Muscle of arm (tissue), 14 donors: ENCODE measurements at places on chromosomes 5 and 9.

GRCh38 chr5:176560364-176560763, 11.2 kb downstream of the CDHR2 start:
- no peak for DNase-seq

DNA sequence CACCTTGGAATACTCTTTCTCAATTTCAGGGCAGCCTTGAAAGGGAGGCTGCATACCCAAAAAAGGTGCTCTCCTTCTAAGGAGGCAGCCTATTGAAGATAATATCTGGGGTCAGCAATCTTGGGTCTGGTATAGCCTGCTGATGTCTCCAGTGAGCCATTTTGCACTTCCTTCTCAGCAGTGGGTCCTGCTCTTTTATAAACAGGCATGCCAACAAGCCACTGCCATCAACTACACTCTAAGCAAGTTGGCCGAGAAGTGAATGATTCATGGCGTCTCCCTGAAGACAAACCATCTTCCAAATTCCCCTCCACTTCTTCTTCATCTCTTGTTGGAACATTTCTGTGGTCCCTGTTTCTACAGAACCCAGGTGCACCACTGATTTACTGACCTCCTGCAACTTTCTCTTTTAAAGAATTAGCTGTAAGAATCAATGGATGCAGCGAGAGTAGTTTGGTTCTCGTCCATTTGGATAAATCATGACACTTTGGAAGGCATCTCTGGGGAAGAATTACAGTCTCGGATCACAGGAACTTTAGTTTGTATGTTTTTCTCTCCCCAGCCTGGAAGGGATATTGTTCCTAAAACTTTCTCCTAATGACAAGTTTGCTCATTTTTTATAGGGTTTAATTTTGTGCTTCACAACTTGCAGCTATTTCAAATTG, 108.3 kb downstream of the INSYN2B start:
- DNase-seq = peak; percentile 41

- no peak for DNase-seq
Measured at GRCh38 chr5:95723632-95724369, 7.3 kb upstream of the RHOBTB3 start.

DNA sequence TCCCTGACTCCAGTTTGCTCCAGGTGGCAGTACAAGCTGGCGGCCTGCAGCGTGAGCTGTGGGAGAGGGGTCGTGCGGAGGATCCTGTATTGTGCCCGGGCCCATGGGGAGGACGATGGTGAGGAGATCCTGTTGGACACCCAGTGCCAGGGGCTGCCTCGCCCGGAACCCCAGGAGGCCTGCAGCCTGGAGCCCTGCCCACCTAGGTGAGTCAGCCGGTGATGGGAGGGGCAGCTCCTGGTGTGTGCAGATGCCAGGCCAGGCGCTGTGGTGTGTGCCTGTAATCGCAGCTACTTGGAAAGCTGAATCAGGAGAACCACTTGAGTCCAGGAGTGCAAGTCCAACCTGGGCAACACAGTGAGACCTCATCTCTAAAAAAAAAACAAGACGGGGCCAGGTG, 10.0 kb upstream of the CACFD1 start:
- DNase-seq = no peak

- DNase-seq = no peak
Measured at GRCh38 chr5:142219146-142219545, 105.7 kb downstream of the SPRY4 start.

DNA sequence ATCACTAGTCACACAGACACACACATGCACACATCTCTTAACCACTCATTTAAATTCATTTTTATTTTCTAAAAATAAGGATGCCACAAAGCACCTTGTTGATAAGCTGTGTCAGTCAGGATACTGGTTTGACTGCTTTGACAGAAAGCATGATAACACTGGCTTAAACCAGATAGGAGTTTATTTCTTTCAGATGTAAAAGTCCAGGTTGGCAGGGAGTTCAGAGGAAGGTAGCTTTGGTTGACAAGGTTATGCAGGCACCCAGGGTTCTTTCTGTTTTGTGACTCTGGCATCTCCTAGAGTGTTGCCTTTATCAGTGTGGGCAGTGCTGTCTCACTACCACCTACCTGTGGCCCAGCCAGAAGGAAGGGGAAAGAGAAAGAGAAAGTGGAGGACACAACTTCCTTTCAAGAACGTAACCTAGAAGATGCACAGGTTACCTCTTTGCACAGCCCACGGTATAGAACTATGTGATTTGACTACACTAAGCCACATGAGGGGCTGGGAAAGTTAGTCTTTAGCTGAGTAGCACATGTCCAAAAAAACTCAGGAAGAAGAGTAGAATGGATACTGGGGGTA, 334.7 kb downstream of the OSTF1 start:
- DNase-seq = no peak

GRCh38 chr9:21560281-21560745, 78.2 kb upstream of the IFNE start:
- no peak for DNase-seq

DNA sequence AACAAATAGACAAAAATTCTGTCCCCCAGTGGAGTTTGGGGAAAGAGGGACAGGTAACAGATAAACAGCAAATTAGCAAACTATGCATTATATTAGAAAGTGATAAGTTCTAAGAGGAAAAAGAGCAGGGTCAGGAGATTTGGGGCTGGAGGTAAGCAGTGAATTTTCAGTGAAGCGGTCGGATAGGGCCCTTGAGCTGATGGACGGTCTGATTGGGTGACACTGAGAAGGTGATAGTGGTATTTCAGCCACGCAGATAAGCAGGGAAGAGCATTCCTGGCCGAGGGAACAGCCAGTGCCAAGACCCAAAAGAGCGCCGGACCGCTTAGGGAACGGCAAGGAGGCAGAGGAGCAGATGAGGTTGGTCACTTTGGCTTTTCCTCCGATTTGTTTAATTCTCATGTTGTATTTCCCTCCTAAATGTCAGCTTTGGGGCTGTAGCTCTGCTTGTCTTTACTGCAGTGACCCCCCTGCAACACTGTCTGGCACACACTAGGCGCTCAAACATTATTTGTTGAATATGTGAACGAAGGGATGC, 1.1 kb upstream of the PTPN3 start:
- DNase-seq = no peak

DNA sequence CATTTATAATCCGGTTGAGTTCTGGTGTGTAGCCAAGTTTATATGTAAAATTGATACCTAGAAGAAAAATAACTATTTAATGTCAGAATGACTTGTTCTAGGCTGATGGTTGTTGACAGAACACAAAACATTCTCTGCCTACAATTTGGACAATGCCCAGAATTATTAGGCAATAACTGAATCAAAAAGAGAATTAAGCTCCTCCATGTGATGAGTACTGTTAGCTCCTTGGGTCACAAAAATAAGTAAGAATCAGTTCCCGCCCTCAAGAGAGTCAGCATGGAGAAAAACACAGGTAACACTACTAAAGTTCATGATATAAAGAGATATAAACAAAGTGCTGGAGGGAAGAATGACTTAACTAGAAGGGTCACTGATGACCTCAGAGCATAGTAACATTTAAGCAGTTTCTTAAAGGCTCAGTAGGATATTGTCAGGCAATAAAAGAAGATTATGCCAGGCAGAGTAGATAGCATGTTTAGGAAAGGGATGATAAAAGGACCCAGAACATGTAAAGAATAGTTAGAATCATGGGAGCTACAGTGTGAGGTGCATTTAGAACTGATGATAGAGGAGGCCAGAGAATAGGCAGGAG, 200.5 kb upstream of the ACTBL2 start:
- no peak for DNase-seq

DNA sequence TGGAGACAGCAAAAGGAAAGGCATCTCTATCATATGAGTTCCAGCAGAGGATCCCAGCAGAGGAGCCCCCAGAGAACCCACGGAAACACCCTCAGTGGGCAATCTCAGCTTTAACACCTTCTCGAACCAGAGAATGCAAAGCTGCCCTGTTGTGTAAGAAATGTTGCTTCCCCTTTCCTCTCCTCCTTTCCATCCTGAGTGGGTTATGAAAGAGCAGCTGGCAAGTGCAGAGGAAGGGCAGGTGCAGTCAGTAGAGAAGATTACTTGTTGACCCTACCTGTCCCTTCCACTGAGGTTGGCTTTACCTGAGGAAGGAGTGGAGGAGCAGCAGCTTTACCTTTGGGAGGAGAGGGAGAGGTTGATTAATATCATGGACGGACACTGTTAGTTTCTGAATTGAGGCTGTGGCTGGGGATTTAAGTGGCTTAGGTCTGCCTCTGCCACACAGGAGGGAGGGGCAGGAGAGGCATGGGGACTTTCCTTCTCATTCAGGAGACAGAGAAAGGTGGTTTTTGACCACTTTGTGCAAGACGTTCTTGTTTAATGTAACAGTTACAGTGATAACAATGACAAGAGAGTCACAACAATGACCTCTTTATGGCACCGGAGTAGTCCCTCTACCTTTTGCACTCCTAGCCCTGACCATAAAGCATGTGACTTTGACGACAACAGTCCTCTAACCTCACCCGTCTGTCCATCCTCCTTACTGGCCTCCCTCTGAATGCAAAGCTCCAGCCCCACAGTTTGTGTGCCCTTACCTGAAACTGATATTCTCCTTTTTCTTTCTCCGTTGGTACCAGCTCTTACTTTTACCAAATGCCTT, 254.8 kb downstream of the NSG2 start:
- no peak for DNase-seq

DNA sequence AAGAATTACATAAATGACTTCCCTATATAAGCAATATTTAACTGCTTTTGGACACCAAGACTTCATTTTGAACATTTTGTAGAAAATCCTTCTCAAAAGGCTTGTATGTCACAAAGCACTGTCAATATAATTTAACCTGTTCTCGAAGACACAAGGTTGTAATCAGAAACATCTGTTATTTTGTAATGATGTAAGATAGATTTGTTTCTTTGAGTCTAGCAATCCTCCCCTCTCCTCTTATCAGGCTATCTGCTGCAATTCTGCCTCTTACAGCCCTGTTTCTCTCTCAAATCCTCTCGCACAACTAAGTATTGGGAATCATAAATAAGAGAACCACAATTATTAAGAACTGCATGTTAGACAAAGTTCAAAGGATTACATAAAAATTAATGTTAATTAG, 18.6 kb upstream of the TARS1 start:
- no peak for DNase-seq

DNA sequence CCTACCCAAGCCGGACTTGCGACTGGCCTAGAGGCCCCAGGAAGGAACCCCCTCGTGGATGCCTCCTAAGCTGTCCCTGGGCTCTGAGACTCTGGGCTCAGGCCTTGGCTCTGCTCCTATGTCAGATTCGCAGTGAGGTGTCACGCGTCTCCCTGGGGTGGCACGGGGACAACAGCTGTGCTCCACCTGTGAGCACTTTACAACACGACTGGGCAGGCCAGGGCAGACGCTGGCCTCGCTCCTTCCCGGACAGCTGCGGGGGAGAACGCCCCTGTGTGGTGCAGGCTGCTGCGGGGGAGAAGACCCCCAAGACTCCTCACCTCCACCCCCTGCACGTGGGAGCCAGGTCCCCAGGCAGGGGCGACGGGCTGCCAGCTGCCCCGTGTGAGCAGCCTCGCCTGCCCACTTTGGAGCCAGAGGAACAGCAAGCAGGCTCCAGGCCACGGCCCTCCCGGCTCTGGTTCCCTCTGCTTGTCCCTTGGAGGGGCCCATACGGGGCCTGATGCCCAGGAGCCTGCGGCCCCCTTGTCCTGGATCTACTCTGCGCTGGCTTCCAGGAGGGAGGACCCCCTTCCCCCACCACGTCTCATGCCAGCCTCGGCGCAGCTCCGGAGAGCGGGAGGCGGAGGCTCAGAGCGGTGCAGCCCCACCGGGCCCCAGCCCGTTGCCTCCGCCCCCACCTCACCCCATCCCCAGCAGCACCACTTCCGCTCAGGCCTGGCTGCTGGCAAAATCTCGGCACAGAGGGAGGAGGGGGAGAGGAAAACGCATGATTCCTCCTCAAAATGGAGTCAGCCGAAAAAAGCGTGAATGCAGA, 36.0 kb downstream of the SARDH start:
- DNase-seq = no peak

DNA sequence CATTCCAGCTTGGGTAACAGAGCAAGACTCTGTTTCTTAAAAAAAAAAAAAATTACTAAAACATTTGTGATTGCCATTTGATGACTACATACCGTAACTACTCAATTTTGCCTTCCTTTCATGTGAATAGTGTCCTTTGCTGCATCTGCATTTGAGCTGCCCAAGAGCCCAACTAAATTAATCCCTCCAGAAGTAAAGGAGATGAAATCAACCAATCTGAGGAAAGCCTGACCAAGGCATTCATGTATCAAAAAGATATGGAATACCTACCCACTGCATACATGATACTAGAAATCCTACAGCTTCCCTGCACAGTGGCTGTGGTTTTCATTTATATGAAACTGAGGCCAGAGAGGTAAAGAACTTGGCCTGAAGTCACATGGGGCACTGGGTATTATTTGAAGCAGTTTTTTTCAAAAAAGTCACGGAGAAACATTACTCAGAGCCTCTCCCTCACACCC, 177.5 kb downstream of the AOPEP start:
- DNase-seq = no peak

GRCh38 chr5:116361171-116361967, 213.3 kb downstream of the SEMA6A start:
- peak; percentile 45 for DNase-seq

DNA sequence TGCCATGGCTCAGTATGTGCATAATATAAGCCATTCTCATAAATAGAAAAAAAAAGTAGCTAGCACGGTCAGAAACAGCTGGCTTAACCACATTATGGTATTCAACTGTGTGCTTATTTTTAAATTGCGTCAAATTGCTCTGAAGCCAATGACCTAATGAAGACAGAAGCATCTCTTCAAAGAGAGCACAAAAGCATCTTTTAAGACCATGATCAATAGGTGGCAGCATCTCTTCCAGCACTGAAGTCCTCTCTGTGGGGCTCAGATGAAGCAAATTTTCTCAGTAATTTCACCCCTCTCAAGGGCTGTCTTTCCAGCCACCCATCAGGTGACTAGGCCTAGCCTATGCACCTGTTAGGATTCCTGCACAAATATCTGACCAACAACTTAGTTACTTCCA, 251.4 kb downstream of the GLIS3 start:
- peak; percentile 1 for DNase-seq

DNA sequence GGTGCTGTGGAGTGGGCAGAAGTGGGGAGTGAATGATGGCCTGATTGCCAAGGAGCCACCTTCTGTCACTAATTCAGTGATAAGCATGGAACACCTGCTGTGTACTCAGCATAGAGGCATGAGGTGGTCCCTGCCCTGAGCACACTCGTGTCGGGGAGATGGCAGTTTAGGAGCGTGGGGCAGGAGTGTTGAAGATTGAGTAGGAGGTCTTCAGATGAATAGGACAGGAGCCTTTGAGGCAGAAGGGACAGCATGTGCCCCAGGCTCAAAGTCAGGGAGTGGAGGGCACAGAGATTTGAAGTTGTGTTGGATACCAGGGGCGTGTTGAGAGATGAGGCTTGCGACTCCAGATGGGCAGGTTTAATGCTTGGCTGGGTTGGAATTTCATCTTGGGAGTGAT, 55.0 kb downstream of the ZNF618 start:
- no peak for DNase-seq

- no peak for DNase-seq
Measured at GRCh38 chr5:134103397-134103796, 11.1 kb upstream of the TCF7 start.
